ENCODE measurements at places on chromosomes 5 and 9.
A peak's percentile ranks its signal among the peaks of the same experiment; 100 is the strongest.

DNA sequence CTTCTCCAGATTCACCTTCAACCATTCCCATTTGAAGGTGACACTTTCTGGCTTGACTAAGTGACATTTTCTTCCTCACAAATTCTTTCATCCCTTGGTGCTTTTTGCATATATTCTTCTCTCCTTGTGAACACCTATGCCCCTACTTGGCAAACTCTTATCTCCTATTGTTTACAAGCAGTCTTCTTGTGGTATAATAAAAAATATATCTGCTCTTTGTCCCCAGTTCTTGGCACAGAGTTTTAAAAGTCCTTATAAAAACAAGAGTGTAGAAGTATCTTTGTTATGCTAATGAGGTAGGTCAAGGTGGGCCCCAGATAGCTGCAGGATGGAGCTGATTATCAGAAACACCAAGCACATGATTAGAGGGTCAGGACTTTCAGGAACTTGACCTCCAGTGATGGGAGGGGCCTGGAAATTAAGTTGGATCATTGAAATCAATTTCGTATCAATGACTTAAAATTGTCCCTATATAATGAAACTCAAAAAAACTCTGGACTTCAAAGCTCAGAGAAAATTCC is 38.0 kb downstream of the TMEM161B start:
- DNase-seq, result no peak

GRCh38 chr9:92160786-92161185 is 45.6 kb upstream of the SPTLC1 start:
- no peak for DNase-seq

DNA sequence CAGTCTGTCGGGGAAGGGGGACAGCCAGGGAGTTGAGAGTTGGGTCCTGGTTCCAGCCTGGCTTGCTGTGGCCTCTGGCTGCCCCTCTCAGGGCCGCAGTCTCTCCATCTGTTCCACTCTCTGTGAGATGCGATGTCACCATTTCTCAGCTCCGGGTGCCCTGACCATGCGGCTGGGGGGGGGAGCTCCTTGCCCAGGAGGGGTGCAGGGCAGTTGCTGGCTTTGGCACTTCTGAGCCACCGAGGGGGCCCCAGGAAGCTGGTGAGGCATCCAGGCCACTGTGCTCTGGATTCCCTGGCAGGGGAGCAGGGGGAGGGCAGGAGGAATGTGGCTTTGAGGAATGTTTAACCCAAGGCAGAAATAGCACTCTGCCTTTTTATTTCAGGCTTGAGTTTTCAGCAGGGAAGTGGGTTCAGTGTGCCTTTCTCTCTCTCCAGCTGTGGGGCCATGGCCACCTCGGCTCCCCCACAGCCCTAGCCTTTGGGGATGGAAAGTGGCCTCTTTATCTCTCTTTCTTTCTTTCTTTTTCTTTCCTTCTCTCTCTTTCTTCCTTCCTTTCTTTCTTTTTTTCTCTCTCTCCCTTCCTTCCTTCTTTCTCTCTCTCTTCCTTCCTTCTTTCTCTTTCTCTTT is 11.0 kb downstream of the NCS1 start:
- DNase-seq, result no peak

DNA sequence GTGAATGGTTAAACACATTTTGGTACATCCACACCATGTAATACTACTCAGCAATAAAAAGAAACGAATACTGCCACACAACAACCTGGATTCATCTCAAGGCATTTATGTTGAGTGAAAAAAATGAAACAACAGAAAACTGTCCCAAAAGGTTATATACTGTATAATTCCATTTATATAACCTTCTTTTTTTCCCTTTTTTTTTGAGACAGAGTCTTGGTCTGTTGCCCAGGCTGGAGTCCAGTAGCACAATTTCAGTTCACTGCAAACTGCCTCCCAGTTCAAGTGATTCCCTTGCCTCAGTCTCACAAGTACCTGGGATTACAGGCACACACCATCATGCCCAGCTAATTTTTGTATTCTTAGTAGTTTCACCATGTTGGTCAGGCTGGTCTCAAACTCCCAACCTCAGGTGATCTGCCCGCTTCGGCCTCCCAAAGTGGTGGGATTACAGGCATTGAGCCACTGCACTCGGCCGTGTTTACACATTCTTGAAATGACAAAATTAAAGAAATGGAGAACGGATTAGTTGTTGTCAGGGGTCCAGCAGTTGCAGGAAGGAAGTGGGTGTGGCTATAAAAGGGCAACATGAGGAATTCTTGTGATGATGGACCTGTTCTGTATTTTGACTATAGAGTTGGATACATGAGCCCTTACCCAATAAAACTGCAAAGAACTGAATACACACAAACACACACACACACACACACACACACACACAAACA is 17.4 kb downstream of the PPP6C start:
- no peak for DNase-seq

DNA sequence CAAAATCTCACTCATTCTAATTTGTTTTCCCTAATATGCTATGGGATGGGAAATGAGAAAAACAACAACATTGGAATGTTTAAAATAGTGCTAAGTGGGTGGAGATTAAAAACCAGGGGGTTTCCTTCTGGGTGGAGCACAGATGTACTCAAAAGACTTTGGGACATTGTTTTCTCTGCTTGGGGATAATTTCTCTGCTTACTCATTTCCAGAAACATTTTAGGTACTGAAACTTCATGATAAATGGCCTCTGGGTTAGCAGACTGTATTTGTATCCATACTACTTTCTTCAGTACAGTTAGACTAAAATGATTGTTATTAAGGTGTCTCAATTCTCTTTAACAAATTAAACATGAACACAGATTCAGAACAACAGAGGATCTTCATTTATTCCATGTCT is 17.4 kb downstream of the ELOVL7 start:
- no peak for DNase-seq

- DNase-seq, result peak; percentile 3
These were observed 196.2 kb downstream of the DTWD2 start for GRCh38 chr5:118791926-118792734.

DNA sequence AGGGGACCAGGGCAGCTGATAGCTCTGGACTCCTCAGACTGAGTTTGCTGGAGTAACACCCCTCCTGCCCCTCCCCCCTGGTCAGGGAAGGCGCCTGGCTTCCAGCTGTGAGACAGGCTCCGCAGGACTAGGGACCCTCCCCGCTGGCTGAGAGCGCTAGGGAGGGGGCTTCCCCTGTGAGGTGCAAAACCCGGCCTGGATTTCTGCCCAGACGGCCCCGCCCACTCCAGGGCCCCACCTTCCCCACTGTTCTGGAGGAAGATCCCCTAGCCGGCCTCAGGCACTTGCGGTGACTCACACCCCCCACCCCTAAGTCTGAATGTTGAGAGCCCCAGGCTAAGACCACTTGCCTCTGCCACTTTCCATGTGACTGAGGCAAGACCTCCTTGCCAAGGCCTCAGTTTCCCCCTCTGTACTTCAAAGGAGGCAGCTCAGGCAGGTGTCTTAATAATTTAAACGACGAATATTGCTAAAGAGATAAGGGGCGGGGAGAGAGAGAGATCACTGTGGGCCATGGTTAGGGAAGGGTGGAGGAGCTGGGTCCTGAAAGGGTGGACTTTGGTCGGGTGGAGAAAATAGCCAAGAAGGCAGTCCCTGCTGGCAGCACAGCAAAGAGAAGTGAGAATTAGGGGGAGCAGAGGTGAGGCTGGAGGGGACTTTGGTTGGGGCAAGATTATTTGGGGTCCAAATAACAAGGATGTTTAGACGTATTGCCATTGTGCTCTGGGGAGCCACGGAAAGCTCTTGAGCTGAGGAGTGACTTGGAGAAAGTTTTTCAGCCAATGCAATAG is 1.0 kb upstream of the DAB2IP start:
- DNase-seq, result no peak

DNA sequence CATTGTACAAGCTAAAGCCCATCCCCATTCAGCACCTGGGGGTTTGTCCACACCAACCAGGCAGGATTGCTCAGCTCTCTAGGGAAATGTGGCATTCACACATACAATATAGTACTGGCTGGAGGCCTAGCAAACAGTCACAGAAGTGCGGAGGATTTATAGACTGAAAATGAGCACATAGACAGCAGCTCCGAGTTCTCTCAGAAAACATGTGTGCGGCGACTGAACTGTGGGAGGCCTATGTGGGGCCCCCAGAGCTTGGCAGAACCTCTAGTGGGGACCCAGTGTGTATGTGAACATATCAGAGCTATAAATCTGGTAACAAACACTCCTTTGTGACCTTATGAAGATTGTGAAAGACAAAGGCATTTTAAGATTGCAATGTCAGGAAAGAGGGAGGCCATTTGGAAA is 431.1 kb downstream of the DTWD2 start:
- DNase-seq, result no peak

- DNase-seq, result no peak
These were observed 54.5 kb downstream of the STK10 start for GRCh38 chr5:172133359-172134029.

DNA sequence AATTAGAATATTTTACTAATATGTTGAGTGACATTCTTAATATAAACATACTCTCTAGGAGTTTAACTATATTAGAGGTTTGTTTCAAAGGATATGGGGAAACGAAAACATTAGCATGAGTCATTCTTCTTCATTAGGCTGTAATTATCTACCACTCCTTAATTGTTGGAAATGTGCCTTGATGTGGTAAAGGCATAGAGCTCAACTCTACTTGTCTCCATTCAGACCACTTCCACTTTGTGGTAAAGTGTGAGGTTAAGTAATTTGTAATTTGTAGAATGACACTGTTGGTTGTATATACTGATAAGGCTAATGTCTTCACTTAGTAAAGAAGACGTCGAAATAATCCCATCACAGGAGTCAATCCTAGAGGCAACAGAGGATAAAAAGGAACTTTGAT is 58.1 kb downstream of the HAPLN1 start:
- DNase-seq, result no peak

DNA sequence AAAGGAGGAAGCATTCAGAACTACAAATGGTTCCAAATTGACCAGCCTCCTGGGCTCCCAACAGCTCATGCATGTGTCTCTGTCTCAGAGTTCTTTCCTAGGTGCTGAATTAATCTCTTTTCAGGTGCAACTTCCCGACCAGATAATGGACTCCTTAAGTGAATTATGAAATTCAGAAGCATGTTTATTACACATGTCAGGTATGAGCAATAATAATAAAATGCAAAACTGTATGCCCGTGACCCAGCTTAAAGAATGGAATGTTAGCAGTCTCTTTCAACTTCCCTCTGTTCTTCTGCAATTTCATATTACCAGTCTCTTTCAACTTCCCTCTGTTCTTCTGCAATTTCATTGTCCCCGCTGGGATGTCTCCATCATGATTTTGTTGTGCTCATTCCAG is 60.4 kb downstream of the FBXL7 start:
- no peak for DNase-seq

- DNase-seq, result no peak
These were observed 354.0 kb downstream of the PRR16 start for GRCh38 chr5:120818128-120818527.

DNA sequence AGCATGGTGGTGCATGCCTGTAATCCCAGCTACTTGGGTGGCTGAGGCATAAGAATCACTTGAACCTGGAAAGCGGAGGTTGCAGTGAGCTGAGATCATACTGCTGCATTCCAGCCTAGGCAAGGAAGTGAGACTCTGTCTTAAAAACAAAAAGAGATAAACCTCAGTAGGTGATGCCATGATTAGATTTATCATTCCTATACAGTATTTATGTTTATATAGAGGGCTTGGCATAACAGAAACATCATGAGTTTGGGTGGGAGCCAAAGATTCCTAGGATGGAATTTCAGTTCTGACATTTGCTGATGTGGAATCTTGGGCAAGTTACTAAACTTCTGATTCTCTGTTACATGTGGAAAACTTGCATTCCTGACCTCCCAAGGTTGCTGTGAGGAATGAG is 22.3 kb downstream of the RFK start:
- no peak for DNase-seq

DNA sequence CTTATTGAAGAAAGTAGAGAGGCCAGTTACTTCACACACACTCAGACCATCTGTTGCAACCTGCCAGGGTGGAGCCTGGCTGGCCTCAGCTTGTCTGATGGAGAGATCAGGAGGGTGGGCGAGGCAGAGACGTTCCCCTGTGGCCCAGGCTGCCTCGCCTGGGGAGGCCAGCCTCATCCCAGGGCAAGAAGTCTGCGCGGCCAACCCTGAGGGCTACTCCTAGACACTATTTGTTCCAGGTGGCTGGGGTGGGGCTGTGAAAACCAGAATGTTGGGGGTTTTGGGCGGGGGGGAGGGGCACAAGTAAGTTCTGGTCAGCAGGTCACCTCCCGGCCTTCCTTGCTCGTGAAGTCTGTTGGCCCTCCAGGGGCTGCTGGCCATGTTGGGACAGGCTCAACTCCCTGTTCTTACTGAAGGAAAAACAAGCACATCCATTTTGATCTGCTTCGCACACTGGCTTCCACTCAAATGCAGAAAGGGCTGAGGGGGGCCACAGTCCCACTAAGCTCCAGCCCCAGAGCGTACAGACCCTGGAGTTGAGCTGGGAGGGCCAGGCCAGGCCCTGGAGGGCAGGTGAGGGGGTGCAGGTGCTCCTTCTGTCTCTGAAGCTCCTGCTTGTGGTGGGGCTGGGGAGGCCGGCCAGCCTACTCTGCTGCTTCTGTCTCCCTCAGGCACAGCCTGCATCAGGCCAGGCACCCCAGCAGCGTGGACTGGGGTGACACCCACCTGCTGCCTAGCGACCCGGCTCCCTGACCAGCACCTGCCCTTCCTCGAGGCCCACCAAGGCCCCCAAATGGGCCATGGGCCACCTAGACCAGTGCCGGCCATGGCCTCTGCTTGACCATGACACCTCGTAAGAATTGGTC is 46.6 kb downstream of the SECISBP2 start:
- DNase-seq, result no peak

GRCh38 chr5:96051401-96051830 is 89.8 kb upstream of the ELL2 start:
- DNase-seq, result no peak

GRCh38 chr9:86061972-86062739 is 37.2 kb downstream of the GOLM1 start:
- no peak for DNase-seq

GRCh38 chr5:178090856-178091255 is 22.5 kb upstream of the N4BP3 start:
- DNase-seq, result no peak

GRCh38 chr5:160375166-160375565 is 4.7 kb upstream of the C1QTNF2 start:
- no peak for DNase-seq
